Omental fat pad (tissue), 4 donors: ENCODE measurements at places on chromosomes 5 and 9. TPM values are rescaled to one million over a fixed set of nuclear protein-coding genes. Genes with fewer than 3 reads are reported as not detected.

The ITGA2 gene
- total RNA-seq = 2.2 TPM

The NUTM2F gene
- not detected for total RNA-seq

The STPG3 gene
- not detected for total RNA-seq

The SUSD3 gene
- total RNA-seq = 7.9 TPM

- DNase-seq = no peak
Observed at GRCh38 chr5:151086905-151087360, 6.1 kb upstream of the TNIP1 start.

The HDHD3 gene
- 20.0 TPM for total RNA-seq

The TESK1 gene
- total RNA-seq = 29.6 TPM

DNA sequence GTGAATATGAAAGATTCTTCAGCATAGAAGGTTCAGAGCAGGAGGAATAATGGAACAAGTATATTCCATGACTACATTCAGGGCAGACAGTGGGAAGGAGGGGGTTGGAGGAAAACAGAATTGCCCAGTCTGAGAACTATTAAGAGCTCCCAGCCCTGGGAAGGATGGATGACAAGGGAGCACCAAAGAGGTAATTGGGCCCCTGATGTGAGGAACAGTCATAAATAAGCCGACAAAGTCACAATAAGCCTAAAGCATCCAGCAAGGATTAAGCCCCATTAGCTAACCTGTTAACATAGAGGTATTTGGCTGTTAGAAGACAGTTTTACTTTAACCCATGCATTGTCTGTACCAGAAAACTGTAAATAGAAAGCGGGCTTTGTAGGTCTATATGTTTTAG lies 348.7 kb upstream of the SEMA6A start:
- no peak for DNase-seq

DNA sequence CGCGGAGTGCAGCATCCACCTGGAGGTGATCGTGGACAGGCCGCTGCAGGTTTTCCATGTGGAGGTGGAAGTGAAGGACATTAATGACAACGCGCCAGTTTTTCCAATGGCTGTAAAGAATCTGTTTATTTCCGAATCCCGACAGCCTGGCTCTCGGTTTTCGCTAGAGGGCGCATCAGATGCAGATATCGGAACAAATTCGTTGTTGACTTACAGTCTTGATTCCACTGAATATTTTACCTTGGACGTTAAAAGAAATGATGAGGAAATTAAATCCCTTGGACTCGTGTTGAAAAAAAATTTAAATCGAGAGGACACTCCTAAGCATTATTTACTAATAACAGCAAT lies 611 bp downstream of the PCDHA3 start:
- no peak for DNase-seq

The NUTM2G gene
- not detected for total RNA-seq

GRCh38 chr5:110969502-110969901 lies 102.0 kb upstream of the TSLP start:
- DNase-seq = no peak

DNA sequence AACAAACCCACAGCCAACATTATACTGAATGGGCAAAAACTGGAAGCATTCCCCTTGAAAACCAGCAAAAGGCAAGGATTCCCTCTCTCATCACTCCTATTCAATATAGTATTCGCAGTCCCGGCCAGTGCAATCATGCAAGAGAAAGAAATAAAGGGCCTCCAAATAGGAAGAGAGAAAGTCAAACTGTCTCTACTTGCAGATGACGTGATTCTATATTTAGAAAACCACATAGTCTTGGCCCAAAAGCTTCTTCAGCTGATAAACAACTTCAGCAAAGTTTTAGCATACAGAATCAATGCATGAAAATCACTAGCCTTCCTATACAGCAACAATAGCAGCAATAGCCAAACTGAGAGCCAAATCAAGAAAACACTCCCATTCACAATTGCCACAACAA lies 333.7 kb upstream of the EDIL3 start:
- no peak for DNase-seq

DNA sequence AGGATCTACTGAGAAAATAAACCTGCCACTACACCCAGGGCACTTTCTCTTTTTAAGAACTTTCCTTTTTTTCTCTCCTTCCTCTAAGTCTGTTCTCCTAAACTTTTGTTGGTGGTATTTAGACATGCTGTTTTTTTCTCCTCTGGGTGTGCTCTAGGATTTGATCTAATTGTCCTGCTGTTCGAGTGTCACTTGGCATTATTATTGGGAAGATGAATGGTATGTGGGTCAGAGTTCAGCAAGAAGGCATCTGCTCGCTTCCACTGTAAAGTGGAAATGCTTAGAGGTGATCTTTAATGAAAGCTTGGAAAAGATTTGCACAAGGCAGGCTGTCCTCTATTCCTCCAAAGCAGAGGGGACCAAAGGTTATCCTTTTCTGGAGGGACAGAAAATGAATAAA lies 1.3 kb upstream of the PLPPR1 start:
- DNase-seq = no peak

DNA sequence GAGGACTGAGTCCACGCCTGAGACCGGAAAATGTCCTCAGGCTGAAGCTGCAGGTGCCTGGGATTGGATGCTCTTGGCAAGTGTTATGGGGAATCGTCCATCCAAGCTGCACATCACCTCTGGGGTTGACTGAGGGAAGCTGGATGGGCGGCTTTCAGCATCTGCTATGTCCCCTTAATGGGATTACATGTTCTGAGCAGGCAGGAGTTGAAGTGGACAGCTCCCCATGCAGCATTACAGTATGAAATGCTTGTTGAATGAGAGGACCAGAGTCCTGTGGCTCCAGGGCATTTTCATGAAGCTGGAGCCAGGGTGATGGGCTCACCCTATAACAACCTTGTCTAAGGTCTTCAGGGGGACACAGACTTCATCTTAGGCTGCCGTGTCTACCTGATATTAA lies 270.9 kb downstream of the HSPA4 start:
- DNase-seq = no peak

The KIF24 gene
- total RNA-seq = 0.44 TPM

The ACTL7B gene
- 0.32 TPM for total RNA-seq
